ENCODE measurements at places on chromosomes 7 and 10.

DNA sequence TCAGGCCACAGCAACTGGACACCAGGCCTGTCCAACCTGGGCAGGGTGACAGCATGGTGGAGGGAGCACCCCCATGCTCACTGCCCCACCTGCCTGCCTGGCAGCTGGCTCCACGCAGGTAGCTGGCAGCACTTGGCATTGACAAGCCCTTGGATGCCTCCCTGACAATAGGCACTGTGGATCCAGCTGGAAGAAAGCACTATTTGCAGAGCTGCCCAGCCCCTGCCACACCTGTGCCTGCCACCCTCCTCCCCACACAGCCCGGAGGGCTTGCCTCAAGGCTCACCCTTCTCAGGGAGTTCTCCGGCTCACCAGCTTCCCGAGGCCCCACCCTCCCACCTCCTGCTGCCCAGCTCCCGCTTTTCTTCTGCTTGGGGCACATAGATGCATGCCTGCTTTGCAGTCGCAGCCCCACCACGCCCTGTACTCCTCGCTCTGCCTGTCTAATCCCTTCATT, 160.1 kb downstream of the NEURL1 start:
- no peak for DNase-seq

DNA sequence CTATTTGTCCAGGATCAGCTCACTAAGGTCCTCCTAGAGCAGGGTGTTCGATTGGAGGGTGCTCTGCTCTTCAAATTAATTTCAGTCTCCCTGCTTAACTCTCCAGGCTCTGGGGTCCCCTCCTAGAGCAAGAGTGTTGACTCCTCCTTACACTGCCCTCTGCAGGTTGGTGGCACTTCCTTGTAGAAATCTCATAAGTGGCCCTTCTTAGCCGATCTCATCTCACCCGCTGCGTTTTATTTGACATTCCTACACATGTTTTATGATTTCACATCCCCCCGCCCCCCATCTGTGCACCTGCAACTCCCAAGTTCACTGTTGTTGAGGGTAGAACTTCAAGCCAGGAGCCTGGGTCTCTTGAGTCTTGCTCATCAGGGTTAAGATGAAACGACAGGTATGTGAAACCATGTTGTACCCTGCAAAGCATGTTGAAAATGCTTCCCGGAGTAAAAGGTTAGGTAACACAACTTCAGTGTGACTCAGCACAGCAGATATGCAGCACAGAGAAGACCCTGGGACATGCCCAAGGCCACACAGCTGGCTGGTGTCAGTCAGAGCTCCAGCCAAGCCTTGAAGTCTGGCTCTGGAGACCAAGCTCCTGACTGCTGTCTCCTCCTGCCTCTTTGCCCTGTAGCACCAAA, 171.2 kb downstream of the PRKAG2 start:
- DNase-seq = no peak

DNA sequence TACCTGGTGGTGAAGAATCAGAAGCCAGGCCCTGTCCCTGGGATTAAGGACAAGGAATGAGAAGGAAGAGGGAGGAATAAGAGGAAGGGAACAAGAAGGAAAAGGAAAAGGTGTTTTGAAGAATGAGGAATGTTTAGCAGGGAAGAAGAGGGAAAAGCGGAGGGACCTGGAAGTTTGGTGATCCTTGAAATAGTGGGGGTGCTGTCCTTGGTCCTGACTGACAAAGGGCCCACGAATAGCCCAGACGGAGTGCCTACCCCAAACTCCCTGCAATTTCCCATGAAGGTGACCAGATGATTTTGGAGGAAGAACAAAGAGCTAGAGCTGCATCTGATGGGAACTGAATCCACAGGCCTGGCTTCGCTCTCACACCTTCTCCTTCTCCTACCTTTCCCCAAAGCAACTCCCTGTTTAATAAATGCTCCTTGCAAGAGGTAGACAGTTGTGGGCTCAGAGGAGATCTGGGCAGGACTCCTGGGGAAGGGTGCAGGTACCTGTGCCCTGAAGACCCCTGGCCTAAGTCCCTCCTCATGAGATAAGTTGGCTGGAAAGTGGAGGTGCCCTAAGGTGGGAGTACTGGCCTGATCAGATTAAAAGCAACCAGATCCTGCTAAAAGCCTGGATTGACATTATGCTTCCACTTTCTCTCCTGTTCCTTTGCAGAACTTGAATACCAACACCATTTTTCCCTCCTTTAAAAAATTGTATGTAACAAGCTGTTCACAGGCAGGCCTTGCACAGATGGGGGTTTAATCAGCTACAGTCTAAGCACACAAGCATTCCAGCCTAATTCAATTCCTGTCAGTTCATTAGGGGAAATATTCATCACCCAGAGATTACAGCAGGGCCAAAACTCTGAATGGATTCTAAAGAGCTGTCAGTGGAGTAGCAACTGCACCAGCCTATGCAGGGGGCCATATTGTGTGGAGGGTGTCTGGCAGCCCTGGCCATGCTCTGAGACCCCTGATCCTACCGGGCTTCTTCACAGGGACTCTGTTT, 19.4 kb downstream of the KAZALD1 start:
- DNase-seq = no peak

DNA sequence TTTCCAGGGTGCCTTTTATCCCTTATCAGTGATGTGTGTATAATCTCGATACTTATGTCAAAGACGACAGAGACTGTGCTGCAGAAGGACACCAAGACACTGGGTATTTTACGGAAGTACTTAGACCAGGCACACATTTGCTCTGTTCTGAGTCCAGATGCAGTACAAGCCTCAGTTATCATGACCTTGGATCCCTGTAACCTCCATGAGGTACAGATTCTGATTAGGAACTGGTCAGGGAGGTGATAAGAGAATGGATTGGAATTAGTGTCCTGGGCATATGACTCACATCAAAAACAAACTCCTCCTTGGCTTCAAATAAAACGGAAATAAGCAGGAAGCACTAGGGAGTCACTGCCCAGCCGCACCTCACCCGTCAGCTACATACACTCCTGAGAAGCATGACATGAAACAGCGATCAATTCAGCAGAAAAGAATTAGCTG, 146.5 kb downstream of the SFMBT2 start:
- DNase-seq = no peak

DNA sequence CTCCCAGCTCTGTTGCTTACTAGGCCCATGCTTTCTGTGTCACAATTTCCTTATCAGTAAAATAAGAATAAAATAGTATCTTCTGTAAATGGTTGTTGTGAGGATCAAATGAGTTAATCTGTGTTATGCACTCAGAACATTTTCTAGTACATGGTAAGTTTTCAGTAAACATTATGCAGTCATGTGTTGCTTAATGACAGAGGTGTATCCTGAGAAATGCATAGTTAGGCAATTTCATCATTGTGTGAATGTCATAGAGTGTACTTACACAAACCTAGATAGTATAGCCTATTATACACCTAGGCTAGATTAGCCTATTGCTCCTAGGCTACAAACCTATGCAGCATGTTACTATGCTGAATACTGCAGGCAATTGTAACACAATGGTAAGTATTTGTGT, 4.4 kb downstream of the PTTG1IP2 start:
- DNase-seq = no peak

DNA sequence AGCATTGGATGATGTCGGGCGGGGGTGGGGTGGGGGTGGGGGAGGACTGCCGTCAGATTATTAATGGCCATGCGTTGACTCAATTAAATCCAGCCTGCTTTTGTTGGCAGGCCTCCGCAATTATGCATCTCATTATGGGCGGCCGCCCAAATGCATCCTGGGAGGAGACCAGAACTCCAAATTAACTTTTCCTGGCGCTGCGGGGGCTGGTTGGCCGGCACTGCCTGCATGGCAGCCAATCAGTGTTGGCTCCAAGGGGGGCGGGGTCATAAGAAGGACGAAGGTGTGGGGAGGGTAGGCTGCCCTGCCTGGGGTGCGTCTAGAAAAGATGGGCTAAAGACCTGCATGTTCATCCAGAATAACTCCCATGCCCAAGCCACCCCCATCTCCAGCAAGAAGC, 83.9 kb upstream of the PAX2 start:
- DNase-seq = no peak

DNA sequence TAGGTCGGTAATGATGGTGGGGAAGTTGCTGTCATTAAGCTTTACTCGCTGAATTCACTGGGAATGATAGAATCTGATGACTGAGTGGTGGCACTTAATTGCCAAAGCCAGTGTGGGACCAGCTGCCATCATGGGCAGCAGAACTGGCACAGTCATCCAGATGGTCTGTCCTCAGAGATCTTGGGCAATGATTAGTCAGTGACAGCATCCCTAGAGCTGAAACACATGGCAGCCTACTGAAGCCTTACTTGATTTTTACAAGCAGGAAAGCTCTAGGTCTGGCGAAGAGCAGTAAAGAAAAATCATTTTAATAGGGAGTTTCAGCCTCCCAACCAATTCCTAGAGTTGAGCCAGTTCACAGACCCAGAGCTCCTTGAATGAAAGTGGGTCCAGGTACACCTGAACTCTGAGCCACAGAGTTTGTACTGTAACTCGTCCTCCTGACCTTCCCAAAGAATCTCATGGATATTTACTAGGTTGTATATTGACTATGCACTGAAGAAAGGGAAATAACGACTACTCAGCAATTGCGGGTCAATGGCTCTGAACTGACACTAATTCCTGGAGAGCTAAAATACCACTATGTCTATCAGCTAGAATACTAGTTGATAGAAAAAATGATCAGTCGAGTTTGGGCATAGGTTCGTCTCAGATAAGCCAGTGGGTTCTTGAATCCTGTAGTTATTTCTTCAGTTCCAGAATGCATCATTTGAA, 4.4 kb upstream of the ASB13 start:
- DNase-seq = no peak

GRCh38 chr10:87921931-87922688, 58.7 kb downstream of the PTEN start:
- no peak for DNase-seq

GRCh38 chr10:116910910-116911309, 61.6 kb downstream of the ENO4 start:
- no peak for DNase-seq

GRCh38 chr7:31950091-31950755, 120.0 kb downstream of the PDE1C start:
- DNase-seq = no peak

GRCh38 chr10:122323941-122324675, 50.4 kb upstream of the PLEKHA1 start:
- no peak for DNase-seq

- no peak for DNase-seq
Measured at GRCh38 chr7:158383665-158384064, 204.0 kb downstream of the PTPRN2 start.

- no peak for DNase-seq
Measured at GRCh38 chr7:20647036-20647435, 31.6 kb downstream of the ABCB5 start.

GRCh38 chr10:105598207-105598606, 957.1 kb downstream of the SORCS3 start:
- DNase-seq = no peak

- DNase-seq = no peak
Measured at GRCh38 chr7:141462958-141463357, 88.3 kb upstream of the AGK start.

GRCh38 chr10:4472190-4472904, 353.7 kb upstream of the AKR1E2 start:
- DNase-seq = no peak

DNA sequence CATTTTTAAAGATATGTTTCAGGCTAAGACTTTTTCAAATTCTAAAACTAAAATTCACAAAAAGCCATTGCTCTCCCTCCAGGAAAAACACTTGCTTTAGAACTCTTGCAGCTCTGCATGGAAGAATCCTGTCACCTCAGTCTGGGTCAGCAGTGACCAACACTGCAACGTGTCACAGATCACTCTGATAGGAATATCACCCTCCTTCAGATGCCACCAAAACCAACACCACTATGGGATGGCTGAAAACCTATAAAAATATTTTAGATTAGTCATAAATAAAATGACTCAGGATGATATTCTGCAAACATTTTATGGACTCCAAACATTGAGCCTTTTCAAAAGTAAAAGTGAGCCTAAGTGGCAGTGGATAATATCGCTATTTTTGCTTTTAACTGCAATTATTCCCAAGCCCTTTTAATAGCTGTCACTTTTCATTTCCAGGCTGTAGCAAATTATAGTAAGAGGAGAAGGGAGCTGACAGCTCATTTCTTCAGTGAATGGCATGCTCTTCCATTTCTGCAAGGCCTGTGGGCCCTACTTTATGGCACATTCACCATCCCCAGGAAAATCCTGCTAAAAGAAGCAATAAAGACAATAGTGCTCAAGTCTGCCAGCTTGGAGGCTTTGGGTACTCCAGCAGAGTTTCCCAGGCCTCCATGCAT, 21.3 kb downstream of the ELMO1 start:
- DNase-seq = no peak

DNA sequence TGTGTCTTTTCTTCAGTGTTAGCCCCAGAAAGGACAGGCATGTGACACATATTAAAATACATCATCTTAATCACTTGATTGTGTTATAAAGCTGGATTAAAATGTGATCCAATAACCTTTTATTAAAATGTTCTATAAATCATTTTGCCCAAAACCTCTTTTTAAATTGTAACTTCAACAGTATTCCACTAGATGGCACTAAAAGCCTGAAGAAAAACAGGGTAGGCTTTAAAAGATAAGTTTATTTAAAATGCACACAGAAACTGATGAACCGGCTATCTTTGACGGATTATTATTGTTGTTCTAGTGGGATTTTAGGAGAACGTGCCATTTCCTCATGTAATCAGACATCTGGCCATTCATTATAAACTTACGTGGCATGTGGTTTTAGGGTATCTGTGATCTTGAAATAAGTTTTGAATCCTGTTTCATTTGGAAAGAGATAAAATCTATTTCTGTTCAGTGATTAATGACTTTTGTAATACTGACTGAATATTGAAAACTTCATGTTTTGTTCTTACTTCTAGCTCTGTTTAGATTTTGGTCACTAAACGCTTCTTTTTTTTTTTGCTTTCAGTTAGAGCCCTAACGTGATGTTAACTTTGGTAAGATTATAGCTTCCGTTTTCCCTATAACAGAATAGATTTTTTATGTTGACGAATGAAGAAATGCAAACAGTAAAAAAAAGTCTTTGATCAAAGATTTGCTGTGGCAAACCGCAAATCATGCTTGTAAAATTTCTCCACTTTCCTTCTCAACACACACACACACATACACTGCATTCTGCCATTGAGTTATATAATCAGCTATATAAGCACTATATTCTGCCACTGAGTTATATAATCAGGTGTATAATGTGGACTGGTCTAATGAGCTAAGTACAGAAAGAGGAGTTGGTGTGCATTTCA, 13.6 kb downstream of the VPS50 start:
- no peak for DNase-seq

- no peak for DNase-seq
Measured at GRCh38 chr7:40015790-40016296, 65.8 kb downstream of the CDK13 start.

DNA sequence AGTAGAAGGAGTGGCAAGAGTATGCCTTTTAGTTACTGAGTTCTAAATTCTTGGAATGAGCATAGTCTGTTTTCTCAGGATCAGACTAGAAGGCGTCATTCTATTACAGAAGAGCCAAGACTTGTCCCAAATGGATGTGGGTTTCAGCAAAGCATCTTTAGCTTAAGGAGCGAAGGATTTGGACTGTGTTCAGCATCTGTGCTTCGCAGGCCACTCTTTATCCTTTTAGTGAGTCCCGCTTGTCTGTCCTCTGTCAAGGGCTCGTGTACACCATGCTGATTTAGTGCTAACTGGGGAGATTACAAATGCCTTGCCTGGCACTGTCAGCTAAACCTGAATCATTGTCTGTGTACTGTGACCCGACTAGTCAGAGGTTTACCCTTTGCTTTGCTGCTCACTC, 465.7 kb downstream of the AUTS2 start:
- DNase-seq = no peak

- no peak for DNase-seq
Measured at GRCh38 chr7:30697719-30698460, 15.6 kb upstream of the CRHR2 start.

Data from activated T-helper 1 cell treated with anti-CD3 and anti-CD28 coated beads, Interleukin-2, amount 50 U/mL, for 16 hours (primary cell).